Placental epithelial cell (primary cell): ENCODE measurements at places on chromosomes 5 and 9. TPM values are rescaled to one million over a fixed set of nuclear protein-coding genes. Genes with fewer than 3 reads are reported as not detected.

The FOXD4L4 gene
- total RNA-seq, result 0.39 and 0.43 TPM in 2 replicates

The FABP6 gene
- total RNA-seq, result not detected in 2 replicates

The GPR151 gene
- not detected in 2 replicates for total RNA-seq

The SPDL1 gene
- total RNA-seq, result 6.3 and 14.1 TPM in 2 replicates

The NFIL3 gene
- 40.4 and 54.8 TPM in 2 replicates for total RNA-seq

The NUDT2 gene
- total RNA-seq, result 19.6 and 26.7 TPM in 2 replicates
